Glutamatergic neuron (in vitro differentiated cells): ENCODE measurements at places on chromosomes 4 and X. TPM values are rescaled to one million over a fixed set of nuclear protein-coding genes. Genes with fewer than 3 reads are reported as not detected.

DNA sequence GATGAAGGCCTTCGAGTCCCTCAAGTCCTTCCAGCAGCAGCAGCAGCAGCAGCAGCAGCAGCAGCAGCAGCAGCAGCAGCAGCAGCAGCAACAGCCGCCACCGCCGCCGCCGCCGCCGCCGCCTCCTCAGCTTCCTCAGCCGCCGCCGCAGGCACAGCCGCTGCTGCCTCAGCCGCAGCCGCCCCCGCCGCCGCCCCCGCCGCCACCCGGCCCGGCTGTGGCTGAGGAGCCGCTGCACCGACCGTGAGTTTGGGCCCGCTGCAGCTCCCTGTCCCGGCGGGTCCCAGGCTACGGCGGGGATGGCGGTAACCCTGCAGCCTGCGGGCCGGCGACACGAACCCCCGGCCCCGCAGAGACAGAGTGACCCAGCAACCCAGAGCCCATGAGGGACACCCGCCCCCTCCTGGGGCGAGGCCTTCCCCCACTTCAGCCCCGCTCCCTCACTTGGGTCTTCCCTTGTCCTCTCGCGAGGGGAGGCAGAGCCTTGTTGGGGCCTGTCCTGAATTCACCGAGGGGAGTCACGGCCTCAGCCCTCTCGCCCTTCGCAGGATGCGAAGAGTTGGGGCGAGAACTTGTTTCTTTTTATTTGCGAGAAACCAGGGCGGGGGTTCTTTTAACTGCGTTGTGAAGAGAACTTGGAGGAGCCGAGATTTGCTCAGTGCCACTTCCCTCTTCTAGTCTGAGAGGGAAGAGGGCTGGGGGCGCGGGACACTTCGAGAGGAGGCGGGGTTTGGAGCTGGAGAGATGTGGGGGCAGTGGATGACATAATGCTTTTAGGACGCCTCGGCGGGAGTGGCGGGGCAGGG, 568 bp downstream of the HTT start:
- H3K4me1 ChIP-seq = peaks cover 13% of the 10 kb centered on the region
- H3K36me3 ChIP-seq = no peaks in the 10 kb centered on the region
- peak overlapping the region; percentile 91 for H3K4me3 ChIP-seq
- peak; percentile 78 for DNase-seq
- H3K27me3 ChIP-seq = peaks cover 7% of the 10 kb centered on the region

- H3K27me3 ChIP-seq = peaks cover 3% of the 10 kb centered on the region
- H3K4me3 ChIP-seq = no peak overlapping the region
- peaks cover 4% of the 10 kb centered on the region for H3K4me1 ChIP-seq
- no peaks in the 10 kb centered on the region for H3K36me3 ChIP-seq
- H3K27ac ChIP-seq = no peak overlapping the region
Observed at GRCh38 chr4:8181844-8182243, 17.2 kb upstream of the SH3TC1 start.

GRCh38 chrX:150762258-150763165, 69.3 kb downstream of the MTMR1 start:
- H3K4me1 ChIP-seq = no peaks in the 10 kb centered on the region
- H3K27ac ChIP-seq = no peak overlapping the region
- no peaks in the 10 kb centered on the region for H3K36me3 ChIP-seq
- no peak overlapping the region for H3K4me3 ChIP-seq
- DNase-seq = no peak
- H3K27me3 ChIP-seq = no peaks in the 10 kb centered on the region

GRCh38 chrX:108091878-108092291, 307 bp downstream of the ATG4A start:
- no peaks in the 10 kb centered on the region for H3K4me1 ChIP-seq
- H3K36me3 ChIP-seq = no peaks in the 10 kb centered on the region
- no peak overlapping the region for H3K27ac ChIP-seq
- no peak for DNase-seq

DNA sequence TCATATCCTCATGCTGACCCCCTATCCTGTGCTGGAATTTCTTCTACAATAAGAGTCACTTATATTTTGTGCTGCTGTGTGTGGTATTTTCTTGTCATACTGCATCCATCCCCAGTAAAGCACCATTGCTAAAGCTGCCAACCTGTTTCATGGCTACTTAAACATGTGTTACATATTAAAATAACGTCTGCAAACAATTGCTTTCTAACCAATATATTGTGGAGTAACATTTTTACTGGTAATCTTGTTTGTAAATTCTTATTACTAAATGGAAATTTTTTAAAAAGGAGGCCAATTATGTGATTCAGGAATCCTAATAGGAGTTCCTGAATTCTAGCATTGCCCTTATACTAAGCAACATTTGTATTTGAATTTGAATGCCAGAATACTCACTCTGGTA, 160.3 kb upstream of the VEGFC start:
- H3K27me3 ChIP-seq = peaks cover 2% of the 10 kb centered on the region
- no peak for DNase-seq
- H3K27ac ChIP-seq = no peak overlapping the region
- peaks cover 10% of the 10 kb centered on the region for H3K36me3 ChIP-seq
- no peak overlapping the region for H3K4me3 ChIP-seq

Gene PNMA6A
- total RNA-seq = 14.0 TPM

DNA sequence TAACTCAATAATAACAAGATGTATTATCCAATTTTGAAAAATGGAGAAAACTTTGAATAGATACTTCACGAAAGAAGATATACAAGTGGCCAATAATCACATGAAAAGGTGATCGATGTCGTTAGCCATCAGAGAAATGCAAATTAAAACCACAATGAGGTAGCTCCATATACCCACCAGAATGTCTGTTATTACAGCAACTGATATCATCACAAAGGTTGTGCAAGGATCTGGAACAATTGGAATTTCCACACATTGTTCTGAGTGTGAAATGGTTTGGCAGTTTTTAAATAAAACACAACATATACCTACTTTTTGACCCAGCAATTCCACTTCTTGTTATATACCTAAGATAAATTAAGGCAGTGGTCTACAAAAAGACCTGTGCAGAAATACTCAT, 71.7 kb downstream of the IRS4 start:
- H3K4me3 ChIP-seq = no peak overlapping the region
- no peak overlapping the region for H3K27ac ChIP-seq
- no peaks in the 10 kb centered on the region for H3K27me3 ChIP-seq
- H3K4me1 ChIP-seq = no peaks in the 10 kb centered on the region
- DNase-seq = no peak

- H3K27ac ChIP-seq = no peak overlapping the region
- H3K36me3 ChIP-seq = no peaks in the 10 kb centered on the region
- H3K4me3 ChIP-seq = no peak overlapping the region
- no peaks in the 10 kb centered on the region for H3K27me3 ChIP-seq
Observed at GRCh38 chr4:102537269-102537668, 36.1 kb downstream of the NFKB1 start.

- DNase-seq = no peak
- H3K4me3 ChIP-seq = no peak overlapping the region
- no peaks in the 10 kb centered on the region for H3K27me3 ChIP-seq
- no peak overlapping the region for H3K27ac ChIP-seq
- no peaks in the 10 kb centered on the region for H3K4me1 ChIP-seq
- H3K36me3 ChIP-seq = no peaks in the 10 kb centered on the region
Observed at GRCh38 chrX:38571058-38571457, 9.7 kb downstream of the TSPAN7 start.

Gene ATOH1
- not detected for total RNA-seq

Gene NOX1
- total RNA-seq = not detected

- H3K4me1 ChIP-seq = no peaks in the 10 kb centered on the region
- no peak overlapping the region for H3K4me3 ChIP-seq
- H3K27me3 ChIP-seq = peaks cover 2% of the 10 kb centered on the region
- H3K36me3 ChIP-seq = peaks cover 6% of the 10 kb centered on the region
Observed at GRCh38 chr4:52670121-52670520, 11.0 kb upstream of the USP46 start.

GRCh38 chr4:75046226-75046625, 113.3 kb downstream of the PARM1 start:
- peaks cover 4% of the 10 kb centered on the region for H3K4me1 ChIP-seq
- peaks cover 5% of the 10 kb centered on the region for H3K36me3 ChIP-seq
- no peak for DNase-seq
- H3K4me3 ChIP-seq = no peak overlapping the region
- peaks cover 1% of the 10 kb centered on the region for H3K27me3 ChIP-seq
- H3K27ac ChIP-seq = no peak overlapping the region

Gene SCRG1
- not detected for total RNA-seq
